ENCODE measurements at places on chromosomes 1 and 21. TPM values are rescaled to one million over a fixed set of nuclear protein-coding genes. Genes with fewer than 3 reads are reported as not detected.

- DNase-seq, result no peak
Measured at GRCh38 chr21:44464351-44464750, 9.0 kb downstream of the LRRC3 start.

GRCh38 chr1:234863551-234863971 lies 253.6 kb upstream of the IRF2BP2 start:
- peak; percentile 52 for DNase-seq

GRCh38 chr1:171267391-171267790 lies 19.1 kb downstream of the FMO1 start:
- DNase-seq, result no peak

DNA sequence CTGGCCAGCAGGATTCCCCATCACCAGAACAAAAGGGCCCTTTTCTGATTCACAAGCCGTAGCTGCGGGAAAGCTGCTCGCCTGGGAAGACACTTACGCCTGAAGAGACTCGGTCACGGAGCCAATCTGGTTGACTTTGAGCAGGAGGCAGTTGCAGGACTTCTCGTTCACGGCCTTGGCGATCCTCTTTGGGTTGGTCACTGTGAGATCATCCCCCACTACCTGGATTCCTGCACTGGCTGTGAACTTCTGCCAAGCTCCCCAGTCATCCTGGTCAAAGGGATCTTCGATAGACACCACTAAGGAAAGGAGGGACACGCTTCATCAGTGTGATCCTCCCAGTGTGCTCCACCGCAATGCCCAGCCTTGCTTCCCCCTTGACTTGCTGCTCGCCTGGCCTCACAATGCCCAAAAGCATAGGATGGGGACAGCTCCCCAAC lies 14.7 kb downstream of the ENO1 start:
- DNase-seq, result no peak

GRCh38 chr1:94920061-94920460 lies 6.8 kb downstream of the CNN3 start:
- no peak for DNase-seq

DNA sequence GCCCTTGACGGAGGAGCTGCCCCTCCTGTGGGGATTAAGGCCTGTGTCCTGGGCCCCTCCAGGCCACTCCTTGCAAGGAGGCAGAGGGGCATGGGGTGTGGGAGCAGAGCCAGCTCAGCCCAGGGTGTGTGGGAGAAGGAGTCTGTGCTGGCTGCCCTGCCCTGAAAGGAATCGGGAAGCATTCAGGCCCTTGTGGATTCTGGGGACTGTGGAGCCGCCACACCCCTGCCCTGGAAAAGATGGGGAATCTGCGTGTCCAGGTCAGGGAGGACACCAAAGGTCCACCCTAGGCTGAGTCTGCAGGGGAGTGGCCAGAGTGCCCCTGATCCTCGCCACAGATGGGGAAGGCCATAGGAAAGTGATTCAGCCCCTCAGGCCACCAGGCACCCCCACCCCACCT lies 16.5 kb upstream of the PRDM16 start:
- DNase-seq, result no peak

DNA sequence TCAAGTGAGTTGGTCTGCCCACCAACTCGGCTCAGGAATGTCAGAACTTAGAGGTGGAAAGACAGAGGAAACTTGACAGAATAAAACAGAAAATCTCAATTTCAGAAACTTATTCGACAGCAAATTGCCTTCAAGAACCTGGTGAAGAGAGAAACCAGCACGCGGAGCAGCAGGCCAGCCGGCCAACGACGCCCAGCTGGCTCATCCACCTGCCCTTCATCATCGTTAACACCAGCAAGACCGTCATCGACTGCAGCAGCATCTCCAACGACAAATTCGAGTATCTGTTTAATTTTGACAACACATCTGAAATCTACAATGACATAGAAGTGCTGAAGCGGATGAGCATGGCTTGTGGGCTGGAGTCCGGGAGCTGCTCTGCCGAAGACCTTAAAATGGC lies 350.8 kb upstream of the CAMK1G start:
- no peak for DNase-seq

DNA sequence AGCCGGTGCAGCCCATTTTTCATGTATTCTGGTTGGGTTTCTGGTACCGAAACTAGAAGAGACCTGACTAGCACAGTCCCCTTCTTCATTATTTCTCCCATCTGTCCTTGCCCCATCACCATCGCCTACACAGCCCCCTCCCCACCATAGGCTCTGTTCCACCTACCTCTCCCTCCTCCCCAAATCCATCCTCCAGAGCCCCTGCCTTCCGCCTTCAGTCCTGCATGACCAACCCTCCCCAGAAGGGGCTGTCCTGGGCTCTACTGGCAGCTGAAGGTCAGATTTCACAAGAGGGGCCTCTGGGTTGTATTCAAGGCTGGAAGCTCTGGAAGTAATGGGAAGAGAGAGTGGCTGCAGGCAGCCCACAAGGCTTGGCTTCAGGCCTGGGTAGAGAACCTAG lies 55.2 kb downstream of the SDC3 start:
- no peak for DNase-seq

GRCh38 chr1:223319905-223320580 lies 43.9 kb downstream of the SUSD4 start:
- no peak for DNase-seq

DNA sequence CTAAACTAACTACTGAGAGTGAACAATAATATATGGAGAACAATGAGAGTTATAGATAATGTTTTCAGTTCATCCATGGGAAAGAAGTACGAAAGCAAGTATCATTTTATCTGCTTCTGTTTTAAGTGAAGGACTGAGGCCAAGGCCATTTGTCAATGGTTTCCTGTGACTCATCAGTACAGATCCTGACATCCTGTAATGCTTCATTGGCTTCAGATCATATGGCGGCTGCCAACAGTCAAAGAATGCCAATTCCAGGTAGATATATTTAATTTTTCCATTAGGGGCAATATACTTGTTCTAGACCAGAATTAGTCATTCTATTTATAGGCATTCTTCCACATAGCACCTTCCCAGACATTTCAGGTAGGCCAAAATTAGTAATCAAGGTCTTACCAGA lies 97.3 kb downstream of the USH2A start:
- DNase-seq, result peak; percentile 5

DNA sequence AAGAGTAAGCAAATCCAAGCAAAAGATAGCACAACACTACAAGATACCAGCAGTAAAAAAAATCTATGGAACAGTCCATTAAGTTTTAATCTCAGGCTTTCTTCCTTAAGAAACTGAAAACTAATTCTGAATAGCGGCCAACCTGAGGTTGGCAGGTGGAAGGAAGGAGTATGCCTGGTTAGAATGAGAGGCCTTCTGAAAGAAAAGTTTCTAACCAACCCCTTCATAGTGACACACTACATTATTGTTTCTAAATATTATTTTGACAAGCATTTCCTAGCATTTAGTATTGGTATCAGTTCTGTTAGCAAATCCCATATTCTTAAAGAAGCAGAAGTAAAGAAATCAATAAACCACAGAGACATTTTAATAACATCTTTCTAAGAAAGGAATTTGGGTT lies 205.7 kb upstream of the PTBP2 start:
- DNase-seq, result no peak

The SNAPIN gene
- total RNA-seq, result 45.0 TPM

The ACADM gene
- 117 TPM for total RNA-seq

The BMP8A gene
- not detected for total RNA-seq

The LCE3D gene
- total RNA-seq, result not detected

The NBPF4 gene
- 0.46 TPM for total RNA-seq

The SGIP1 gene
- total RNA-seq, result not detected
